HT1080 (cell line): ENCODE measurements at places on chromosomes 13 and 19. TPM values are rescaled to one million over a fixed set of nuclear protein-coding genes. Genes with fewer than 3 reads are reported as not detected.

Gene RNF225
- total RNA-seq = 0.24 TPM in 1 of 2 replicates, not detected in the other

Gene GFY
- not detected in 2 replicates for total RNA-seq

Gene PRR22
- total RNA-seq = 4.1 and 5.9 TPM in 2 replicates

Gene ZNF382
- total RNA-seq = 0.03 TPM in 1 of 2 replicates, not detected in the other

Gene CD79A
- total RNA-seq = not detected in 2 replicates

Gene CD37
- not detected in 2 replicates for total RNA-seq

Gene HAUS8
- 10.1 and 11.1 TPM in 2 replicates for total RNA-seq

Gene CEBPA
- 1.7 and 1.9 TPM in 2 replicates for total RNA-seq

Gene ARHGAP35
- total RNA-seq = 18.8 and 23.3 TPM in 2 replicates

Gene ZNF99
- total RNA-seq = not detected in 2 replicates

Gene NDFIP2
- 36.2 and 43.4 TPM in 2 replicates for total RNA-seq

Gene CACNG8
- total RNA-seq = 0.45 and 1.4 TPM in 2 replicates

Gene MBD3L1
- total RNA-seq = not detected in 2 replicates

Gene FBXW9
- 14.0 and 22.2 TPM in 2 replicates for total RNA-seq
